ENCODE measurements at places on chromosomes 6 and 20. TPM values are rescaled to one million over a fixed set of nuclear protein-coding genes. Genes with fewer than 3 reads are reported as not detected.

IMPG1 gene
- total RNA-seq: not detected

DNA sequence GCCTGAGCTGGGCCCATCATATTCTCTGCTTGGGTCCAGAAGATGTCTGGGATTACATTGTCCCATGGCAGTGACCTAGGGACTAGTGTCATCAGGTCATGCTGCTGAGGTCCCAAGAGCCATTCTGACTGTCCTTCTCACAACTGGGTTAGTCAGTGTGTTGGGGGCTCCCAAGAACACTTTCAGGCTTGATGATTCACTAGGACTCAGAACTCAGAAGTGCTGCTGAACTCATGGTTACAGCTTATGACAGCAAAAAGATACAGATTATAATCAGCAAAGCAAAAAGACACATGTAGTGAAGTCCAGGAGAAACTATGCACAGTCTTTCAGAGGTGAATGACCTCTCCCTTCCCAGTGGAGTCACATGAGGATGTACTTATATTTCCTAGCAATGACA lies 107.8 kb downstream of the SYNE1 start:
- no peak for DNase-seq

DNA sequence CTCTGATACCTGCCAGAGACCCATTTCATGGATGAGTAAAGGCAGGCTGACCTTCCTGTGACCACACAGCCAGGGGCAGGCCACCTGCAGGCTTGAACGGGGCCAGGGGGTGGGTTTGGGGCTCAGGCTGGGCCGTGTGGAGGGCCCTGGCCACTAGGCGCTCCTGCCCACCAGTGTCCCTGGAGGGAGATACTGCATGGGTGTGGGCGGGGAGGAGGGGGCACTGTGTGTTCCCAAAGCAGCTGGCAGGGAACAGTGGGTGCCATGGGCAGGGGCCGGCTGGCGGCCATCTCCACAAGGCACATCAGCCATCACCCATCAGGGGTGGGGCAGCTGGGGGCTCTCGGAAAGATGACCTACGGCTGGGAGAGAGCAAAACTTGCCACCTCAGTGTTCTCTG lies 15.4 kb downstream of the SRC start:
- DNase-seq: peak; percentile 17

DNA sequence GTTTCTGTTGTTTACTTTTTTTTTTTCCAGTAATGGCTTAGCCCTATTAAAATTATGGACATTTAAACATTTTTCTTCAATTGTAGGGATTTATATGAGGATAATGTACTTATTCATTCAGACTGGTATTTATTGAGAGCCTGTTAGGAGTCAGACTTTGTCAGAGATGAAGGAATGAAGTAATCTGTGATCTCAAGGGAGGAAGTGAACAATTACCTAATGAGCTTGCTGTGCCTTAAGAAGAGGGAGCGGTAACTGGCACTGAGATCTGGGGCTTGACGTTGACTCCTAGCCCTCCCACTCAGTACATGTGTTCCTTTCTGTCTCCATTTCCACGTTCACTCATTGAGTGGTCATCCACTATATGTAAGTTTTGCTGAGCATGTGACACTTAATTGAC lies 12.6 kb downstream of the AFDN start:
- no peak for DNase-seq

DNA sequence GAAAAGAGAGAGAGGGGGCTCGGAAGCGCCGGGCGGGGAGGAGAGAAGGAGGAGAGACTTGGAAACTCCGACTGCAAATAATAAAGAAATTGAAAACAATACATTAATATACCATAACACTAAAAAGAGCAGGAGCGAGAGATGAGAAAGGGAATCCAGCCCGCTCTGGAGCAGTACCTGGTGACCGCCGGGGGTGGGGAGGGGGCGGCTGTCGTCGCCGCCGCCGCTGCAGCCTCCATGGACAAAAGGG lies 338 bp downstream of the E2F3 start:
- no peak for DNase-seq

SGK2 gene
- 135 TPM for total RNA-seq

DNA sequence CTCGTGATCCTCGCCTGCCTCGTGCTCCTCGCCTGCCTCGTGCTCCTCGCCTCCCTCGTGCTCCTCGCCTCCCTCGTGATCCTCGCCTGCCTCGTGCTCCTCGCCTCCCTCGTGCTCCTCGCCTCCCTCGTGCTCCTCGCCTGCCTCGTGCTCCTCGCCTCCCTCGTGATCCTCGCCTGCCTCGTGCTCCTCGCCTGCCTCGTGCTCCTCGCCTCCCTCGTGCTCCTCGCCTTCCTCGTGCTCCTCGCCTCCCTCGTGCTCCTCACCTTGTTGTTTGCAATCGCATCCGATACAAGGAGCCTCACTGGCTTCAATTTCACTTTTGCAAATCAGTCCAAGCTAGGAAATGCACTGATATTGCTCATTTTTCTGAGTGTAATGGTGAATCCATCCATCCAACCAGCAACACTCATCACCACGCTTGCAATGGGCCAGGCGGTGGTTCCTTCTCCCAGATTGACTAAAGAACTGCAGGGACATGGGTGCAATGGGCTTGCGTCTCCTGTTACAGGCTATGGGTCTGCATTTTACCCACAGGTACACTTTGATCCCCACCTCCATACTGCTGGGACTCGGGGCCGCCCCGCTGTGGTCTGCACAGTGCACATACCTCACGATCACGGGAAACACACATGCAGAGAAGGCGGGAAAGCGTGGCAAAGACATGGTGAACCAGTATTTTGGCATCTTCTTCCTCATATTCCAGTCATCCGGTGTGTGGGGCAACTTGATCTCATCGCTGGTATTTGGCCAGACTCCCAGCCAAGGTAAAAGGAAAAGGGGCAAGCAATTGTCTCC lies 4.6 kb downstream of the UNC93A start:
- DNase-seq: no peak

PROKR2 gene
- not detected for total RNA-seq

GHRH gene
- not detected for total RNA-seq

MAK gene
- 0.06 TPM for total RNA-seq

ZSWIM3 gene
- 5.6 TPM for total RNA-seq

ZNF311 gene
- total RNA-seq: 2.0 TPM
